ENCODE measurements at places on chromosomes 5 and 9.
A peak's percentile ranks its signal among the peaks of the same experiment; 100 is the strongest.

GRCh38 chr9:124454791-124455443 is 4.7 kb downstream of the ADGRD2 start:
- DNase-seq: peak; percentile 14

DNA sequence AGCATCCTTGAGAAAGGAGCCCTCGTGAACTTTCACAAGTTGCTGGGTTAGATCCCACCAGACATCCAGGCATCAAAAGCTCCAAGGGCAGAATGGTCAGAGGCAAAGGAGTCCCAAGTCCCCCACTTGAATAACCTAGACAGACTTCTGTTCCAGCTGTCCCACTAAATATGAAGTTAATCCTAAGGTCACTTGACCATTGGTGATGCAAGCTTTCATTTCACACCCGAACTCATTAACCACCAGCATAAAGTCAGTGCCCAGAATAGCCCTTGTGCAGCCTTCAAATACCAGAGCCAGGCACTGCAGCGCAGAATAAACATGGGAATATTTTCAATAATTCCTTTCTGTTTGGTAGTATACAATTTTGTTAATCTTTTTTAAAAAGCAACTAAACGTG is 28.9 kb downstream of the OXCT1 start:
- DNase-seq: no peak

GRCh38 chr5:134957920-134958608 is 9.6 kb upstream of the CATSPER3 start:
- DNase-seq: no peak

DNA sequence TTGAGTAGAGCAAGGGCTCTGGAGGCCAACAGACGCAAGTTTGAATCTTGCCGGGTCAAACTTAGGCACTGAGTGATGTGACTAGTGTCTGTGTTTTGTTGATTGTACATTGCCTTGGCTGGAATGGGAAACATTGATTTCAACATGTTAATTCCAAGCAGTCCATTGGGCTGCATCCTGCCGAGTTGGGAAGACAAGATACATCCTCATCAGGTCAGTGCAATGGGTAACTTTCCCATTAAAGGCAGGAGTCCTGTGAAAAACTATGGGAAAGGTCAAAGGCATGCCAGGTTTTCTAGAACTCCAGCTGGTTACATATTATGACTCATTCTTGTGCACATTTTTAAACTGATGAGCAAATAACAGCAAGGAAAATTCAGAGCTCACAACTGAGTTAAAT is 126.5 kb upstream of the ABCA1 start:
- DNase-seq: no peak

DNA sequence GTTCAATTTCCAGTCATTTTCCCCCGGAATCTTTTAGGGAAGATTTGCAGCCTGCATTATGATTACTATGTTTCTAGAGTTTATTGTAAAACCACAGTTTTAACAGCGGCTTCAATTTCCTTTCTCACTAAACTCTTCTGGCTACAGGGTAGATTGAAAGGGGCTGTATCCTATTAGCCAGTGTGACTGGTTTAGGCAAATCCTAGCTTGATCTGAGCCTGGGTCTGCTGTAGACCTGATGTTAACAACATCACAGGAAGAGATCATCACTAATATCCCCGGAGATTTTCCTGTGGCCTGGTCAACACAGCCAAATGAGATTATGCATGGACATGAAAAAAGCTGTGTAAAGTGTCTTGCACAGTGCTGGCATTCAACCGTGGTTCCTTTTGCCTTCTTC is 33.4 kb downstream of the STOM start:
- no peak for DNase-seq

GRCh38 chr5:92635001-92635461 is 946.0 kb downstream of the NR2F1-AS1 start:
- DNase-seq: no peak

- DNase-seq: no peak
Observed at GRCh38 chr5:156178117-156178516, 148.8 kb upstream of the SGCD start.

GRCh38 chr5:7927466-7928375 is 58.8 kb downstream of the MTRR start:
- DNase-seq: peak; percentile 54

DNA sequence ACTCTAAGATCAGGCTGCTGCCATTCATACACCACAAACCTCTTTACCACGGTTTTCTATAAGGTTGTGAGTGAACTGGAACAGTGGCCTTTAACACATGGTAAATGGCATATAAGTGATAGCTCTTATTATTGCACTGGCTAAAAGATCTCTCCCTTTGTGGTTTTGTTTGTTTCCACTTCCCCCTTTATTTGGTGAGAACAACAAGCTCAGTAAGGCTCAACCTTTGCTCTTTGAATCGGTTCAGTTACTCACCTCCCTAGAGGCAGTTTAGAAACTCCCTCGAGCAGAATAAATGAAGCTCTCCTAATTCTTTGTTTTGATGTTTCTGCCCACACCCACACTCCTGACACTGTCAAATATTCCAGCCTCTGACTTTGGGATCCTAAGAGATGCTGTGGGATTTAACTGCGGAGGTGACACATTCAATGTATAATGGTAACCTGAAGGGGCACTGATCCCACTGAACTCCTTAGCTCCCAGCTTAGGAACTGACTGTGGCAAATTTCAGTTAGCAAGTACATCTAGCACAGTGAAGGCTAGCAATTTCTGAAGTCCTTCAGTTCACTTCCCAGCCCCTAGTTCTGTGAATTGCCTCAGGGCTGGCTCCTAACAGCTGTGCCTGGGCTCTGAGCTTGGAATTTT is 22.5 kb upstream of the RAD23B start:
- no peak for DNase-seq

- peak; percentile 22 for DNase-seq
Observed at GRCh38 chr9:127910613-127911205, 6.1 kb downstream of the ST6GALNAC4 start.

- no peak for DNase-seq
Observed at GRCh38 chr9:19122490-19123042, 4.7 kb downstream of the PLIN2 start.

GRCh38 chr5:127652952-127653611 is 4.2 kb downstream of the CTXN3 start:
- no peak for DNase-seq

DNA sequence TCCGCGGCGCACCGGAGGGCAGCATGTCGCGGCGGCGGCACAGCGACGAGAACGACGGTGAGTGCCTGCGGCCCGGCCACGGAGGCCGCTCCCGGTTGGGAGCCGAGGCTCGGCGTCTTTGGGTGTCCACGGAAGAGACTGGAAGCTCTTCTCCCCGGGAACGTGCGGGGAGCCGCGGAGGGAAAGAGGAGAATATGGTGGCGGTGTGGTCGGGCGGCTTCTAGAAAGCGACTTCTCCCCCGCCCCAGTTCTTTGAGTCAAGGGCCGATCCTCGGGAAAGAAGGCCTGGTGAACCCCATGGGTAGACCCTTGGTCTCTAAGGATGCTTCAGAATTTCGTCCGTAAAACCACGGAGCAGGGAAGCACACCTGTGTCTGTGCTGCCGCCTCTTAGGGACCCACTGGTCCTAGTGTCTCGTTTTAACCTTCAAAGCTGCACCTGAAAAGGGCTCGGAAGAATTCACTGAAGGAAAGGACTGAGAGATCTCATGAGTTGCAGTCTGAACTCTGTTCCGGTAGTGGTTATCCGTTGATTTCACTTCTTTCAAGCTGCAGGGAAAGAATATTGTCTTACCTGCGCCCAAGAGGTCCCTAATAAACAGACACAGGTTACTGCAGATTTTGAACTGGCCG is 354 bp downstream of the NCBP1 start:
- DNase-seq: no peak

DNA sequence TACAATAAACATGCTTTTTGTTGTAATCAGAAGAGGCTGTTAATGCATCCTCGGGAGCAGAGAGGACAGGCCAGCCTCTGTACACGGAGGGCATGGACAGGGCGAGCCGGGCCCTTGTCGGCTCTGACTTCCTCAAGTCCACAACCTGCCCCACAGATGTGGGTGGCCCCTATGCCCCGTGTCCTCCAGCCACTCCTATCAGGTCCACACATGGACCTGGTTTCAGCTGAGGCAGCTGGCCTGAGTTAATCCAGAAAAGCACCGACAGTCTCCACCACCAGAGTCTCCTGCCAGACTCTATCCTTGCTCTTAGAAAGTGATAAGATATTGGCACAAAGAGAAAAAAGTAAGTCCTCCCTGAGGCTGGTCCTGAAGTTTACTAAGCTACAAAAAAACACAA is 52.4 kb upstream of the PHYKPL start:
- DNase-seq: no peak

GRCh38 chr5:171619196-171619595 is 166.4 kb upstream of the SMIM23 start:
- DNase-seq: no peak

DNA sequence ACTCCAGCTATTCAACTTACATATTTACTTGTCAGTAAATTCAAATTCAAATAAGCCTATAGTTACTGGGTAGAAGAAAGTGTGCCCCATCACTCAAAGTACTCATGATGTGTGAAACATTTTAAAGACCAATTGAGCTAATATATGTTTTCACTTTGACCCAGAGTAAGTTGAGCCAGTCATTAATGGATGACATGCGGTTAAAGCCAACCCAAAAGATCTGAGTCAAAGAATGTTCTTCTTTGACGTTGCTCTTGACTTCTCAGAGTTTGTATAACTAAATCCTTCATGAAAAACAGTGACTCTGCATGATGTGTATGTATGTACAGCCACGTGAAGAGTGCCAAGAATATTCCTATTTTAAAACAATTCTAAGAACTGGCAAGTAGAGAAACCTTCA is 237.4 kb downstream of the NR2F1-AS1 start:
- DNase-seq: no peak

DNA sequence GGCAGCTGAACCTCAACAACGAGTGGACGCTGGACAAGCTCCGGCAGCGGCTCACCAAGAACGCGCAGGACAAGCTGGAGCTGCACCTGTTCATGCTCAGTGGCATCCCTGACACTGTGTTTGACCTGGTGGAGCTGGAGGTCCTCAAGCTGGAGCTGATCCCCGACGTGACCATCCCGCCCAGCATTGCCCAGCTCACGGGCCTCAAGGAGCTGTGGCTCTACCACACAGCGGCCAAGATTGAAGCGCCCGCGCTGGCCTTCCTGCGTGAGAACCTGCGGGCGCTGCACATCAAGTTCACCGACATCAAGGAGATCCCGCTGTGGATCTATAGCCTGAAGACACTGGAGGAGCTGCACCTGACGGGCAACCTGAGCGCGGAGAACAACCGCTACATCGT is 12.4 kb upstream of the PHYHD1 start:
- DNase-seq: no peak
